ENCODE measurements at places on chromosomes 1 and 21.

DNA sequence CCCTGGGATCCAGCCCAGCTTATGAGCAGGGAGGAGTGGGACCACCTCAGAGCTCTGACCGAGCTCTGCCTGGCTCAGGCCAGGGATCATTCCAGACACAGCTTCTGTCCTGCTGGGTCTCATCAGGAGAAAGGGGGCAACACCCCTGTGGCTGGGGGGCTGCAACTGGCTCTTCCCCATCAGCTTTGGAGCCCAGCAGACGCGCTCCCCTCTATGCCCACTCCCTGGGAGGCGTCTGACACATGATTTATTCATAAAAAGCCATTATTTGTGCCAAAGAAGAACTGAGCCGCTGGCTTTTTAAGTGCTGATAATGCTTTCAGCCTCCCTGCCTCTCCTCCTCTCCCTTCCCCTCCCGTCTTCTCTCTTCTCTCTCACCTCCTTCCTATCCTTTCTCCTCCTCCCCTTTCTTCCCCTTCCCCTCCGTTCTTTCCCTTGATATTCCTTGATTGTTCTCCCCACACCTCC, 25.0 kb downstream of the FOXO6 start:
- DNase-seq, result no peak

DNA sequence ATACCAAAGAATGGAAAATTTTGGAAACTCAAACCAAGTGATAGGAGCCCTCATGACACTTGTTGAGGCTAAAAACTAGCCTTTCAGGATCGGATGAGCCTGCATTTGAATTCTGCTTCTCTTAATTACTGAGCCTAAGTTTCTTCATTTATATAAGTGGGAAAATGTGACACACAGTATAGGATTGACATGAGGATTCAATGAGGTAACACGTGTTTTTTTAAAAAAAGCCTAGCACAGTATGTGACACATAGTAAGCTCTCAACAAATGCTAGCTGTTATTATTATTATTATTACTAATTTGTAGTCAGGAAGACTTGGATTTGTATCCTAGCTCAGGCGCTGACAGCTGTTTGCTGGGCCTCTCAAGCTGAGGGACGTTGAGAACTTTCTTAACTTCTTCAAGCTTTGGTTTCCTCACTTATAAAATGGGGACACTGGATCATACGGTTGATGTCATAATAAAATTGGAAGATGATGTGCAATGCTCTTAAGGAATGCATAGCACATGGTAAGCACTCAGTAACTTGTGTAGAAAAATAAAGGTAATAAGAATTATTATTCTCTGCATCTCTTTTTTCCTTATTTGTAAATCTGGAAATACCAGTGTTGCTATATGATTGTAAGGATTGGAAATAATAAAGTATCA, 55.4 kb upstream of the JUN start:
- DNase-seq, result no peak

DNA sequence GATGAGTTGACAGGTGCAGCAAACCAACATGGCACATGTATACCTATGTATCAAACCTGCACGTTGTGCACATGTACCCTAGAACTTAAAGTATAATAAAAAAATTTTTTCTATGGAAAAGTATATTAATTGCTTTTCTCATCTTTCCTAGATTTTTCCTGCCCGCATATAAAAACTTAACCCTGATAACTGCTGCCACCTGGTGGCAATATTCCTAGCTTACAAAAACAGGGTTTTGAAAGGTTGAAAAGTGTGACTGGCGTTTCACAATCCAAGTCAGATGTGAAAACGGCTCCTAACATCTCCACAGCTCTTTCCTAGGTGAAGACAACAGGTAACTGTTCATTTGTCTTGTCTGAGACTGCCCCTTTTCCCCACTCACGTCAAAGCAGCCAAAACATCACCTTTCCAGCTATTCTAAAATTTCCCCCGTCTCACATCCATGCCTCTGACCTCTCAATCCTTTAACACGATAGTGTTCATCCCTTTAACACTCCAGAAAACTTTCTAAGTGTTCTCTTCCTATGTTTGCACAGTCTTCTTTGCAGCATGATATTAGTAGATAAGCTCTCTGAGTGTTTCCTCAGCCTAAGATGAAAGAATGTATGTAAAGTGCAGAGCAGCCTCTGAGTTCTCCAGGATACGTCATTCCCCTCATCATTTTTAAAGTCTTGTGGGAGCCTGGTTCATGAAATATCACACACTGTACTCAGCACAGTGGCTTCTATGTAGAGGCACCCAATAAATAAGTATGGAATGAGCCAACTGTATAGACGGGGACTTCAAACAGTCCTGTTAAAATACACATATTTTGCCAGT, 27.5 kb downstream of the OVGP1 start:
- DNase-seq, result peak; percentile 18

DNA sequence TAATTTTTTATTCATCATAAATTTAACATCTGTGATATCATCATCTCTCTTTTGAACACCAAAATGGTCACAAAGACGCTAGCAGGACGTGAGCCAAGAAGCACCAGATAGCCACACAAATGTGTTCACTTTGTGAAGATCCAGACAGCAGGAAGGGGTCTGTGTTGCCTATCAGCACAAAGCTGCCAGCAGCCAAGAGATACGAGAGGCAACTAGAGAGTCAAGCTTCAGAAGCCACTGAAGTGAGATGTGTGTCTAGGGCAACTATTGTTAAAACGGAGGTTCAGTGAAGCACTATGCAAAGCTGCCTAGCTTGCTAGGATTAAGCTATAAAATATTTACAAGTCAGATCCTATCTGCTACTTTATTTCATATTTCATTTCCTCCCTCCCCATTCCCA, 45.3 kb downstream of the NDC1 start:
- DNase-seq, result no peak

- DNase-seq, result no peak
Measured at GRCh38 chr1:214010197-214010573, 22.4 kb downstream of the PROX1 start.

- DNase-seq, result no peak
Measured at GRCh38 chr1:67134695-67135094, at the start of gene C1orf141. C1orf141 (minus strand) TSS chr1:67134970; CDS start chr1:67127240, 7,730 bp downstream.

DNA sequence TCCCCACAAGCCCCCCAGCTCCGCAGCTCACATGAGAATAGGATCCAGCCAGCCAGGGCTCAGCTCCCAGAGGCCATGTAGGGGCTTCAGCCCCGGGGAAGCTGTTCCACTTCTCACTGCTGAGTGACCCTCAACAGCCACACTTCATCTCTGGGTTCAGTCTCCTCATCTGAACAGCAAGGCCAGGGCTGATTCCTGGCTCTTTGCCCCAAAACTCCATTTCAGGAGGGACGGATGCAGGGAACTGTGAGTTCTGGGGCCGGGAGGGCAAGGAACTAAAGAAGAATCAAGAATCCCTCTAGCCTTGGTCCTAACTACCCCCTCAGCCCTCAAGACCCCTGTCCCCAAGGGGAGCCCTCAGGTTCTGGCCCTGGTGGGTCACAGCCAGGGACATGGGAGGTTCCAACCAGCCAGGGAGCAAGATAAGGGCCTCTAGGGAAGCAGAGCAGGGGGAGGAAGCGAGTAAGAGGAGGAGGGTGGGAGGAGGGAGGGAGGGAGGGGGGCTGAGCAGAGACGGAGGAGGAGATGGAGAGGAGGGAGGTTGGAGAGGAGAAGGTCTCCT, 13.1 kb downstream of the SDC3 start:
- DNase-seq, result no peak

DNA sequence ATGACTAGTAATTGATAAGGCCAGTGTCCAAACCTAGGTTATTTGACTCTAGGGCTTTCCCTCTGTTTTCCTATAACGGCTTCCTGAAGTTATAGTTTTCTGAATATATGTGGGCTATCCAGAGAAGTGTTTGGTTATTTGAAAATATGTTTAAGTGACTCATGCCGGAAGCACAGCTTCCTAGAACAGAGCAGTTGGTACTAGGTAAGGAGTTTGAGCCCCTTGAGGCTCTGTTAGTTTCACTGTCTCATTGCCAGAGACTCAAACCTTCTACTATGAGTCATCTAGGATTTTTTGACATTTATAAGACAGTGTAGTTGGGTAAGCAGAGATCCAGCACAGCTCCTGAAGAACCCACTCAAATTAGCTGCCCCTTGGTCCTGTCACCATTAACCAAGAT, 27.1 kb upstream of the LEPR start:
- no peak for DNase-seq

DNA sequence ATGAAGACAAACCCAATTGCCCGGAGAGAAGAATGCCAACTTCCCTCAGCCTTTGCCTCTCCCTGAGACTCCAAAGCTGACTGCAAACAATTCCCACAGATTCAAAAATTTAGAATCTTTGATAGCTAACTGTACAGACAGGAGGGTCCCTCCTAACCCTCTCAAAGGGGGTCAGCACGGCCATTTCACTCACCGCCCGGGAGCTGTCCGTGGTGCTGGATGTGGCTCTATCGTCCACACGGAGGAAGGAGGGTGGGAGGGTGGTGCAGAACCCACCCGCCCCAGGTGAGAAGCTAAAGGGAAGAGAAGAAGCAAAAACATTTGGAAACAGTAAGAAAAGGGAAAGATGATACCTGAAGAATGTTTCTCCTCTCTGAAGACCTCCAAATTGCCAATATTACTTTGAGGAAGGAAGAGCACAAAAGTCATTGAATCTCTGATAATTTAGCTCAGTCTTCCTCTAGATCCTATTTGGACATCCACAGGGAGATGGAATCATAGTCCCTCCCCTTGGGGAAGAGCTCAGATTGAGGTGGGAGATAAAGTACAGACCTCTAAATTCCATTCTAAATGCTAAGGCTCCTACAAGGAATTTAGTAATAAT, 45.6 kb downstream of the RHBG start:
- DNase-seq, result no peak

- no peak for DNase-seq
Measured at GRCh38 chr1:44002165-44002564, 10.8 kb downstream of the CCDC24 start.

- DNase-seq, result no peak
Measured at GRCh38 chr1:209404577-209404976, 178.9 kb upstream of the CAMK1G start.

DNA sequence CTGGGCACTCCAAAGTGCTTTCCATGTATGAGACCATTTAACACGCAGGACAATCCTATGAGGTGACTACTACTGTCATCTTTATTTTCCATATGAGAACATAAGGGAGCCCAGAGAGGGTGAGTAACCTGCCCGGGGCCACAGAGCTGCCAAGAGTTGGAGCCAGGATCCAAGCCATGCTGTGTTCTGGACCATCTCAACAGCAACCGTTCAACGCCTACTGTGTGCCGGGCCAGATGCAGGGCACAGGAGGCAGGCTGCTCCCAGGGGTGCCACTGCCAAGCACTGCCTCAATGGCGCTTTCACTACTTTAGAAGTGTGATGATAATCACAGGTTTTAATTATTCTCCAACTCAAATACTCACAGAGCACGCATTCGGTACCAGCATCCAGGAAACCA, 3.8 kb downstream of the ALDH4A1 start:
- DNase-seq, result no peak

DNA sequence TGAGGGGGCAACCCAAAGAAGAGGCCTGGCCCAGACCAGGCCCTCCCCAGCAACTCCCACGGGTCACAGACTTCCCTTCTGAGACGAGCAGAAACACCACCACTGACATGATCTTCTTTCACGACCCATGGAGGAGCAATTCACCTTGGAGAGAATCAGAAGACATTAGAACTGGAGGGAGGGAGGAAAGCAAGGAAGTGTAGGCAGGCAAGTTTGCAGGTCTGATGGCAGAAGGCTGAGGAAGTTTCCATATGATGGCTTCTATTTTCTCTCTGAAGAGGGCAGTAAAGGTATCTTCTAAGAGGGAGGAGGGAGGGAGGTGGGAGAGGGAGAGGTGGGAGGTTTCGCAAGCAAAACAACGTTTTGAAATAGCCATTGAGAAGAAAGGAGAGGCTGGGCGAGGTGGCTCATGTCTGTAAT, 1.4 kb upstream of the UBXN10 start:
- DNase-seq, result no peak

DNA sequence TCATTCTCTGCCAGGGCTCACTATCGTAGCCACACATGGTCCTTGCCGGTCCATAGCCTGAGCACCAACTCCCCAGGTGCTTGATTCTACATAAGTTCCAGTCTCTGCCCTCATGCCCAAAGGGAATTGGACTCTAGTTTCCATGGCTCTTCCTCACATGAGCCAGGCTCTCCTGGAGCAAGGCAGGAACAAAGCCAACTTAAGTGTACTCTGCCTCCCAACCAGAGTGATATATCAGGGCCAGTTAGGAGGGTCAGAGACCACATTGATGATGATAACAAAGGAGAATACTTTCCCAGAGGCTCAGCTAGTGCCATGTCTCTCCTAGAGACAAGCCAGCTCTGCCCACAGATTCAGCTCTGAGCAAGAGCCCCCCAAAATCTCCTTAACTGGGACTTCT, 70.9 kb downstream of the ERI3 start:
- DNase-seq, result no peak

GRCh38 chr1:230016159-230016558, 50.9 kb upstream of the GALNT2 start:
- no peak for DNase-seq

DNA sequence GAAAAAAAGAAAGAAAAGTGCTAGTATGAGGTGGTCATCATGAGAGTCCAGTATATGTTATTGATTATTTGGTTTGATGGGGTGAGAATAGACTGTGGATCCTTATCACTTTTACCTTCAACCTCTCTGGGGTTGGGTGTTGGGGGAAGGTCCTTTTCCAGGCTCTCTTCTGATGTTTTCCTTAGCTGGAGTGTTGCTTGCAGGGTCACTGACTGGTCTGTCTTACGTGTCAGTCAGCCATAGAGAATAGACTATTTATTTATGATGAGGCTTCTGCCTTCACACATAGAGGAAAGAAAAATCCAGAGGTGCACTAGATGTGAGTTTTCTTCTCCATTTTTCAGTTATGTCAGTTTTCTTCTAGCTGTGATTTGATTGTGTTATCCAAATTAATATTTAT, 36.5 kb downstream of the MAP3K21 start:
- no peak for DNase-seq

DNA sequence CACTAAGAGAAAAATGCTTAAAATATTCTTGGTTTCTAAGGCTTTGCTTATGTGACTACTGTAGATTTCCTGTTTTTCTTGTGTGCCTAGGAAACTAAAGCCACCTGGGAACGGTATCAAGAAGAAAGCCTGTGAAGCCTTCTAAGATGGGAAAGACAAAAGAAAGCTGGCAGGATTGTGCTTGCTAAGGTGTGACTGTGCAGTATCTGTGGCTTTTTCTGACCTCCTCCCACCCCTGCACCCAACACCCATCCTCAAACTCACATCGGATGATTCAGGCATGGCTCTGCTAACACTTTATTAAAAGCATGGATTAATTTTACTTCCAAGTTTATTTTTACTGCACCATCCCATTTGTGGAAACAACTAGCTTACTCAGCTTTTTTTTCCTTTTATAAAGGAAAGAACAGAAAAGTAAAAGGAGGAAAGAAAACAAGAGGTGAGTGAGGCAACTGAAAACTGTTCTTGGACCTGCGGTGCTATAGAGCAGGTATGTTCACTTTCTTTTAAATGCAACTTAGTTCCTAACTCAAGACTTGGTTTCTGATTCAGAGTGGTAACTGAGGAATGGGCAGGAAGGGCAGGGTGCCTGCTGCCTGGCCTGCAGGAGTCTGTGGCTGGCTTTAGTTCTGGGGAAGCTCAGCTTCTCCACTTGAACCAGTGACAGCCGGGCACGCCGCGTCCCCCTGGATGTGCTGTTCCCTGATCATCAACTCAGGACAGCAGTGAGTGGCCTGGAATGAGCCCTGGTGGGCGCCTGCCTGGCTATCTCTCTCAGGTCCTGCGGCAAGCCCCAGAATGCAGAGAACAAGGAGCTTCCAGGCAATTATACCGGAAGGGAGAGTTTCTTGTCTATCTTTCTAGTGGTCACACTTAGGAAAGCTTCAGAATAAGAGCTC, at the start of gene GBP6:
Gene GBP6 (plus strand): TSS at position 422 of the 899 bp plus-strand sequence. CDS start 4,493 bp downstream, outside the sequence.
- DNase-seq, result no peak

Data from A549 (cell line).